GM12892 (cell line): ENCODE measurements at places on chromosomes 1 and 21.

GRCh38 chr1:84635429-84635828 lies 54.8 kb downstream of the SSX2IP start:
- no peak for DNase-seq

- DNase-seq = no peak
Measured at GRCh38 chr1:51325878-51326755, 4.2 kb downstream of the TTC39A start.

- DNase-seq = no peak
Measured at GRCh38 chr1:156677616-156678596, 699 bp upstream of the NES start.

DNA sequence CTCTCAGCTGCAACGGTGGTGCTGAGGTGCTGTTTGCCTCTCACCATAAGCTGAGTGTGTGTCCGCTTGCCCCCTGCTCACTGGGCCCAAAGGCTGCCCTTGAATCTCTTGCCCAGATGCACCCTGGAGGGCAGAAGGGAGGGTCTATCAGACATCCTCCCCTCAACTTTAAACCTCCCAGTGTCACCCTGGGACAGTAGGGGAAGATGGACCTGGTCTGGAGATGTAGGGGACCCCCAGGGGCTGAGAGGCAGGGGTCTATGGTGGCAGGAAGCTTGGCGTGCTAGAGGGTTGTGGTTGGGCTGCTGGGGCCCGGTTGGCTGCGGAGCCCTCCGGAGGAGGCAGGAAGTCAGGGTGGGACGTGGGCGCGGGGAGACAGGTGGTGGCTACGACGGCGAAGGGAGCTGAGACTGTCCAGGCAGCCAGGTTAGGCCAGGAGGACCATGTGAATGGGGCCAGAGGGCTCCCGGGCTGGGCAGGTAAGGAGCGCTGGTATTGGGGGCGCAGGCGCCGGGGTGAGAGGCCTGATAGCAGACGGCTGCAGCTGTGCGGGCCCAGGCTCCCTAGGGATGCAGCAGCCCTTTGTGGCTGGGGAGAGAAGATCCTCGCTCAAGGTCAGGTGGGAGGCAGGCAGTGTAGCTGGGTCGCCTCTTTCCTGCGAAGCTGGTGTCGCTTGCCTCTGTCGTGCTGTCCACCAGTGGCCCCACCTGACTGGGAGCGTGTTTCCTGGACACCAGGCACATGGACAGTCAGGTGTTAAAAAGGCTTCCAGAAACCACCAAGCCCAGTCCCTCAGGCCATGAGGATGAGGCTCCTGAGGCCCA lies at the start of gene LCK:
TSS of gene LCK (plus strand) at position 373 of the 824 bp plus-strand sequence. CDS start 23,065 bp downstream, outside the sequence.
- peak; percentile 64 for DNase-seq

GRCh38 chr1:234199476-234200127 lies 173.7 kb upstream of the COA6 start:
- DNase-seq = no peak

DNA sequence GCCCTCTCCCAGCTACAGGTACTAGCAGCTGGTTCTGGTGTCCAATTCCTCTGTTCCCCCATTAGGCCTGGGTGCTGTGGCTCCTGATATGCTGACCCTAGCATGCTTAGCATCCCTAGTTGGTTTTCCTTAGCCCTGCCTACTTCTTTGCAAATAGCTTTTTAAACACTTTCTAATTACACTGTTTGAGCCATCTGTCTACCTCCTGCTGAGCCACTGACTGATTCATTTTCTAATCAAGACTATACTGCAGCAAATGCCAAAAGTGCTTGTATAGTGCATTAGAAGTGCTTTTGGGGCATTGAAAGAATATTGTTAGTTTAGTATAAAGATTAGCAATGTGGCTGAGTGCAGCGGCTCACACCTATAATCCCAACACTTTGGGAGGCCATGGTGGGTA lies 36.3 kb downstream of the ERICH3 start:
- no peak for DNase-seq

- DNase-seq = no peak
Measured at GRCh38 chr1:156748670-156749418, 2.6 kb downstream of the HDGF start.

- DNase-seq = no peak
Measured at GRCh38 chr21:27756191-27756590, 789.3 kb upstream of the ADAMTS5 start.

GRCh38 chr1:42114229-42114628 lies 39.0 kb upstream of the GUCA2B start:
- no peak for DNase-seq

- no peak for DNase-seq
Measured at GRCh38 chr1:31781756-31782371, 17.7 kb upstream of the ADGRB2 start.

GRCh38 chr1:231062500-231063270 lies 22.6 kb upstream of the FAM89A start:
- DNase-seq = no peak

GRCh38 chr1:21904704-21905520 lies 32.2 kb downstream of the HSPG2 start:
- no peak for DNase-seq

GRCh38 chr21:42586406-42586805 lies 67.0 kb upstream of the PDE9A start:
- no peak for DNase-seq
